ENCODE measurements at places on chromosomes 1 and 21. TPM values are rescaled to one million over a fixed set of nuclear protein-coding genes. Genes with fewer than 3 reads are reported as not detected.

DNA sequence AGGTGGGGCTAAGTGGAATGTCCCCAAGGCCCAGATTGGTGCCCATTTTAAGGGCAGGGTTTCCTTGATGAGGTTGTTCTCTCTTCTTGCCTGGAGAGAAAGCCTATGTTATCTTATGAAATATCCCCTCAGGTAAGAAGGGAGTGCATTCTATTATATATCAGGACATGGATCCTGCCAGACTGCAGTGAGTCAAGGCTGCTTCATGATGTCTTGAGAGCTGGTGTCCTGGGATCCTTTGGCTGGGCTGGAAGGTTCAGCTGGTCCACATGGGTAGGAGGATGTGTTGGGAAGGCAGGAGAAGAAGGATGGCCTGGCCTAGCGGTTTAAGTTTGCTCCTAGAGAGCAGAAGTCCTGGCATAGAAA is 207.6 kb downstream of the ROR1 start:
- no peak for DNase-seq

DNA sequence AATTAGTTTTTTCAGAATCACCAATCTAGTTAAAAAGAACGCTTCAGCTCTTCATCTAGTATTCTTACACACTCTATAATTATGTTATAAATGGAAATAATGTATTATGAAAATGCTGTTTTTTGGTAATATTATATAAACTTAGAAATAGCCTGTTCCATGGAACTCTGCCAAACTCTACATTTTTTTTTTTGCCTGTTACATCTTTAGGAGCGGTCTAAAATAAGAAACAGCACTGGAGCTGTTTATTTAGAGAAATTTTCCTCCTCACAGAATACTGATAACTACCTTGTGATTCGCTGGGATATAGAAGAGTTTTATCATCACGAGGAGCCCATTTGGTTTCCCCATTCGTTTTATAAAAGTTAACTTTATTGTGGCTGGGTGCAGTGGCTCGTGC is 58.5 kb downstream of the PKN2 start:
- no peak for DNase-seq

Gene AADACL3
- total RNA-seq, result not detected

DNA sequence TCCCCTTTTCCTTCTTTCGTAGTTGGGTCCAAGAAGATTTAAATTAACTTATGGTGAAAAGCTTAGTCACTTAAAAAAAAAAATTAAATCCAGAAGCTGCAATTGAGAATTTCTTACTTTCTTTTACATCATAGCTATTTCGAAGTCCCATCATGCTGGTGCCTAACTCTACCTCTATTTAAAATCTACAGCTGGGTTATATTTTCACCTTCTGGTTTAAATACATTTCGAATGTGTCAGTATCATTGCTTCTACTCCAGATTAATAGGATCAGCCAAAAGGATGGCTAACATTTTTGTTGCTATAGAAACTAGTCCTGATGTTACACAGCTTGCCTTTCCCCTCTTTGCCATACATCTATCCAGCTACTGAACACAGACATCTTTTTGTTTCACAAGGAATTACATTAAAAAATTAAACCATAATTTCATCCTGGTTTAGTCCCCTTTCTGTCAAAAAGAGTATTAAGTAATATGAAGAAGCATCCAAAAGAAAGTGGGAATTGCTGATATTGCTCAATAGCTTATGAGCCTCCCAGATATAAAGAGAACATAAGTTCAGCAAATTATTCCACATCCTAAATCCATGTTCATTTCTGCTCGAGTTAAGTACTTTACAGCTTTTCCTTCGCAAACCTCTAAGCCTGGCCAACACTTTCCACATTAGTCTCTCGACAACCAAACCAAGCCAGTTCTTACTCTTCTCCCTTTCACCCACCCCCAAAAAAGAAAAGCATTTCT is 396.7 kb upstream of the DAB1 start:
- DNase-seq, result no peak

Gene SPRR1A
- total RNA-seq, result not detected

Gene KCNJ15
- 0.29 TPM for total RNA-seq

Gene C1orf185
- not detected for total RNA-seq

GRCh38 chr1:5793516-5793915 is 198.7 kb downstream of the NPHP4 start:
- DNase-seq, result no peak

DNA sequence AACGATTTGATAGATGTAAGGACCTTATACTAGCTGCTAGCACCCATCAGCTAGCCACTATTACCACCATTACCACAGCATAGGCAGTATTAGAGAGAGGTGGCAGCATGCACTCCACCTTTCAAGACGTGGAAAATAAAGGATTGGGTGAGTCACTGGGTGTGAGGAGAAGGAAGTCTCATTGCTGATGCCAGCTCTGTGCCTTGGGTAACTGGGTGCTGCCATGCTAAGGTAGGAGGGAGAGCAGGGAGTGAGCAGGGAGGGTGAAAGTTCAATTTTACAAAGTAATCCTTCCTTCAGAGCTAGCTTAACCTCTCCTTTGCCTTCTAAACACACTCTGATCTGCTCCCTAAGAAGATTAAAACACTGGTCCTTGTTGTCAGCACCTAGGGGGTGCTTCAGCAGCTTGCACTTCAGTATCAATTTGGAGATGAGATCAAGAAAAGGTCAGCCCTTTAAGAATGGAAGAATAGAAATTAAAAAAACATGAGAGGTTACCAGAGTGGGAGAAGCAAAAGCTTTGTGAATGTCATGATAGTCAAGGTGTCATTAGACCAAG is 1.8 kb upstream of the LIN9 start:
- DNase-seq, result no peak

DNA sequence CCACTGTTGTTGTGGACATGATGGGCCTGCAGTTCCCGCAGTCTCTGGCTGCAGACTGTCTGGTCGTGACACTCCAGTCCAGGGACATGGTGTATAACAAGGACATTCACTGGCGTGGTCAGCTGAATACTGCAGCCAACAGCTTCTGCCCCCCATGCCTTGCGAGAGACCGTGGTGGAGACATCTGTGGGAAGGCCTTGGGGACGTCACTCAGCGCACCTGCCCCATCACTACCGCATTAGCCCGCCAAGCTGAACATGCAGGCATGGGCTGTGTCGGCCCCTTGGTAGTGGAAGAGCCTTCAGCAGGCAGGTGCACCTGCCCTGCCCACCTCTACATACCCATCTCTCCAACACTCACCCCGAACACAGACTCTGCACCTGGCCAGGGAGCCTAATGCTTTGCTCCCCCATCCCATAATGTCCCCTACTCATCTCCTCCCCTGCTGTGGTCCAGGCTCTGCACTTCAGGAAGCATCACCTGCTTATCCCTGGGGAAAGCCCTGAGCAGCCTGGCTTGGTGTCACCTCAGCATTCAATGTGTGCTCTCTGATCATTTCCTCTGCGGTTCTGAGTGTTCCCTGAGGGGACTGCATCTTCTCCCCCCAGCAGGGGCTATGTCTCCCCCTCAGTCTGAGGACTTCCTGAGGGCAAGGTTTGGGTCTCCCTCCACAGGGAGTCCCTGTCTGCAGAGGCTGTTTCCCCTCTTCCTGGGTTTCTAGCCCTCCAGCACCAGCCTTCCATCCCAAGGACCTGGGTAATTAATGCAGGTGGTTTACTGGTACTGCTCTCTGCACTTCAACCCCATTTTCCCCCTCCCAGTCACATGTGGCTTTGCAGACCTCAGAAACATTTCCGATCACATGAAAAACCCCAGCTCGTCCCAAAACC is 3.2 kb downstream of the PGLYRP4 start:
- no peak for DNase-seq

GRCh38 chr1:240823357-240823756 is 211.4 kb upstream of the GREM2 start:
- no peak for DNase-seq

- no peak for DNase-seq
These were observed 685 bp downstream of the CRTC2 start for GRCh38 chr1:153957744-153958110.

- no peak for DNase-seq
These were observed 24.7 kb downstream of the SCYL3 start for GRCh38 chr1:169868978-169869377.

Gene NMNAT1
- total RNA-seq, result 5.9 TPM

Gene LHX8
- not detected for total RNA-seq

DNA sequence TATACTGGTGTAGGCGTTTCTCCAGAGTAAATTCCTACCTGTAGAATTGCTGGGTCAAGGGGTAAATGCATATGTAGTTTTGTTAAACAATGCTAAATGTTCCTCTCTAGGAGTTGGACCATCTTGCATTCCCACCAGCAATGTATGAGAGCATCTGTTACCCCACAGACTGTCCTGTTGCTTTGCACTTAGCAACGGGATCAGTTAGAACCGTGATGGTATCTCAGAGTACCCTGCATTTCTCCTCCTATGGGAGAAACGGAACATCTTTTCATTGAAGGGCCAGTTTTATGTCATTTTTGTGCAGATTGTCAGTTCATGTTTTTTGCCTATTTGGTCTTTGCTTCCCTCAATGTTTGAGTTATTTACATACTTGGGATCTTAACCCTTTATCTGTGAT is 18.0 kb upstream of the RIPPLY3 start:
- DNase-seq, result no peak

- DNase-seq, result no peak
These were observed at the start of gene S100A9 for GRCh38 chr1:153357853-153358690. Gene S100A9 (plus strand): TSS chr1:153357854. CDS start chr1:153358284, 430 bp downstream.

DNA sequence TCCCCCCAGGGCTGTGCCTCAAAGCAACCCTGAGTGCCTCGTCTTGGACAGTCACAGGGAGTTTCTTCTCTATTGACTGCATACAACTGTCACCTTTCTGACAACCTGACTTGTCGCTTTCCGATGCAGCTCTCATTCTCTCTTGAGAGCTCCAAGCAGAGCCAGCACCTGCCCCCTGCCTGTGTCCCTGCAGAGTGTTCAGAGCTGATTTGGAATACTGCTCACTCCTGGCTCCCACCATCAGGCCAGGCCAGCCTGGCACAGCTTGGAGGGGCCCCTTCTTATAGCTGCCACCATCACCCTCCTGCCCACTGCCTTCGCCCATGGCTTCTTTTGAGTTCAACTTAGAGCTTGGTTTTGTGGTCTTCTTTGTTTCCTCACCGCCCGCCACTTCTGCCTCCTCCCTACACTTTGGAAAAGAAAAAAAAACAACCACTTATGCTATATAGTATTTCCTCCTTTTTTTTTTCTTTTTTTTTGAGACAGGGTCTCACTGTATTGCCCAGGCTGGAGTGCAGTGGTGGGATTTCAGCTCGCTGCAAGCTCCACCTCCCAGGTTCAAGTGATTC is 12.3 kb downstream of the NCF2 start:
- DNase-seq, result no peak

- DNase-seq, result no peak
These were observed 214.2 kb upstream of the C1orf105 start for GRCh38 chr1:172206256-172206655.

DNA sequence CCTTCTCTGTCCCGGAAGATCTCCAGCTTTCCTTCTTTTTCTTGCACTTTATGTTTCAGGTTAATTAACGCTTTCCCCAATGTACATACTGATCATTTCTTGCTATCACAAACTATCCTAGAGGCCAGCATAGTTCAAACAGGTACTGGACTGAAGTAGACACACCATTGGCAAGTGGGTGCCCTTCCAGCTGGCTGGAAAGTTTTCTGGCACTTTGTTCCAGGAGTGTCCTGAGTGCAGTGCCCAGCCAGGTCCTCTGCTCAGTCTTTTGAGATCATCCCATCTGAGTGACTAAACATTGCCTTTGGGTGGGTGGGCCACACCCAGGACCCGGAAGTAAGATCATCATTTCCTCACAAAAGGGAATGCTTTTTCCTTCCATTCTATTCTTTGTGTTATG is 15.0 kb upstream of the DUSP23 start:
- DNase-seq, result no peak

Gene VSIG8
- total RNA-seq, result not detected

Gene ATP1A2
- total RNA-seq, result not detected

GRCh38 chr1:36349839-36350238 is 26.4 kb upstream of the EVA1B start:
- DNase-seq, result no peak

Gene OPTC
- not detected for total RNA-seq

Gene KIF26B
- 0.24 TPM for total RNA-seq

GRCh38 chr1:31785947-31786290 is 21.8 kb upstream of the ADGRB2 start:
- DNase-seq, result no peak

GRCh38 chr1:31453384-31454079 is 40.5 kb downstream of the SERINC2 start:
- no peak for DNase-seq

GRCh38 chr1:87436534-87436933 is 107.9 kb downstream of the LMO4 start:
- no peak for DNase-seq

DNA sequence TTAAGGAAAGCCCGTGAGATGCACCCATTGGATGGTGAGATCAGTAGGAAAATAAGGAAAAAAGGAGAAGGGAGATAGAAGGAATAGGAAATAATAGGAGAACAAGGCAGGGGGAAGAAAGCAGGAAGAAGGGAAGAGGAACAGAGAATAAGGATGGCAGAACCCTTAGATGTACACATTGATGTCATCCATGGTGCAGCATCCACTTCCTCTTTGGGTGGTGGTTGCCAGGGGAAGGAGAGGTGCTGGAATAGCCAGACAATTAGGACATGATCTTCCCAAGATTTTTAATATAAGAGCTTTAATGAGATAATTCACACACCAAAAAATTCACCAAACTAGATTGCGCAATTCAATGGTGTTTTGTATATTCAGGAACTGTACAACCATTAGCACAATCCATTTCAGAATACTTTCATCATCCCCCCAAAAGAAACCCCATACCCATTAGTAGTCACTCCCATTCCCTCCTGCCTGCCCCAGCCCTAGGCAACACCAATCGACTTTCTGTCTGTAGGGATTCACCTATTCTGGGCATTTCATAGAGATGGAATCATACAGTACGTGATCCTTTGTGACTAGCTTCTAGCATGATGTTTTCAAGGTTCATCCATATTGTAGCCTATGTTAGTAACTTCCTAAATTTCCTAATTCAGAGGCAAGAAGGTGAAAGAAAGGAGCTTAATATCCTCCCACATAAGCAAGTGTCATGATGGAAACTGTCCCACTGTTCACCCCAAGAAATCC is 121.4 kb downstream of the PLXNA2 start:
- DNase-seq, result no peak

DNA sequence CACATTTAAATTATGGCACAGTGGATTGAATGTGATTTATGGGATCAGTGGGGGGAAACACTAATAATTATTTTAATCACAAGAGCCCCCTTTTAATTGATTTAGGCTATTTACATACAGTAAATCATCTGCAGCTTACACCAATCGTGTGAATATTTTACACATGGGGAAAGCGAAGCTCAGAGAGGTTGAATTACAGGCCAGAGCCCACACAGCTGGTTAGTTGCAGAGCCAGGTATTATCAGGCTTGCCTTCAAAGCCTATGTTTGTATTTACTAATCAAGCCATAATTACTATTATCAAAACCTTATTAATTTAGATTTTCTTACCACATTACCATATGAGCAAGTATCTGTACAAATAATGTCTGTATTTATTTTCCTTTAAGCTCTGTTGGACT is 749 bp downstream of the SDCCAG8 start:
- DNase-seq, result no peak

DNA sequence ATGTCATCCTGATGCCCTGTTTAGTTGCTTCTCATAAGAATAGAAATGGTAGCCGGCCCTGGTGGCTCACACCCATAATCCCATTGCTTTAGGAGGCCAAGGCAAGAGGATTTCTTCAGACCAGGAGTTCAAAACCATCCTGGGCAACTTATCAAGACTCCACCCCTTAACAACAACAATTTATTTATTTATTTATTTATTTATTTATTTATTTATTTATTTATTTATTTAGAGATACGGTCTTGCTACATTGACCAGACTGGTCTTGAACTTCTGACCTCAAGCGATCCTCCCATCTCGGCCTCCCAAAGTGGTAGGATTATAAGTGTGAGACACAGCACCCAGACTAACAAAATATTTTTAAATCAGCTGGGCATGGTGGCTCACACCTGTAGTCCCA is 4.0 kb downstream of the MT1HL1 start:
- no peak for DNase-seq

Gene OR2L13
- not detected for total RNA-seq
